ENCODE measurements at places on chromosomes 11 and 22.
A peak's percentile ranks its signal among the peaks of the same experiment; 100 is the strongest.

DNA sequence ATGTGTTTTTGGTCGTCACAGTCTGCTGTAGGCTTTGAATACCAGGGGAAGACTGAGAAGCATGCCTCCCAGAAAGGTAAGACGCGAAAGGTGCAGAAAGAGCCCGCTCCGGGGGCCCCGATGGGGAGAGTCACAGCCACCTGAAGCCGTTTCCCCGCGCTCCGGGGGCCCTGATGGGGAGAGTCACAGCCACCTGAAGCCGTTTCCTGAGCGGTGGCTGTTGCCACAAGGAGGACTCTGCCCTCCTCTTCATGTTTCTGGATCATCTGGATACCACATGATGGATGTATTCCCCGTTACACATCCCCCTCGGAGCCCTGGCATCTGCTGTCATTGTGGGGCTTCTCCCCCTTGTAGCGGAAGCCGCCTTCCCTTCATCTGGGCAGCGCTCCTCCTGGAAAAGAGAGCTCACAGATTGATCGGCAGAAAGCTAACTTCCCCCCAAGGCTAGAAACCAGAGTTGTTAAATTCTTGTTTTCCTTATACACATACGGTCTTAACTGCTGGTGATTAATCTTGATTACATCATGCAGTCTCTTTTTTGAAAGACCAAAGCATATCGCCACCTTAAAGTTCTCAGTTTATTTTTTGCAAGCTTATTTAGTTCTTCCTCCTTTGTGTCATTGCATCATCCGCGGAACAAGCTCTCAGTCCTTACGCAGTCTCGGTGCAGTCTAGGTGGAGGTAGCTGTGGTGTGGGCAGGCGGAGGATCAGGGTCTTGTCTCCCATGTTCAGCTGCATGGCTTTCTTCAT, 17.5 kb downstream of the CTTN start:
- DNase-seq: peak; percentile 23

DNA sequence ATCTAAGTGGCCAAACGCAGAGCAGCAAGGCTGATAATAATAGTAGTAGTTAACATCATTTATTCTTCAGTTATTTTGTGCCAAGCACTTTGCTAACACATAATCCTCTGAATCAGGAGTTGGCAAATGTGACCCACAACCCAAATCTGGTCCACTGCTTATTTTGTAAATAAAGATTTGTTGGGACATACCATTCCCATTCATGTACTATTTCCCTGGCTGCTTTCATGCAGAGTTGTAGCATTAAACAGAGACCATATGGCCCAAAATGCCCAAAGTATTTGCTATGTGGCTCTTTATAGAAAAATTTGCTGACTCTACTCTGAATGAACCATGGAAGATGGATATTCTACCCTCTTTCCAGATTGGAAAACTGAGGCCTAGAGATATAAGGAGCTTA, 50.3 kb downstream of the COMMD9 start:
- no peak for DNase-seq

- DNase-seq: no peak
These were observed 19.9 kb downstream of the CD44 start for GRCh38 chr11:35158701-35159510.

- DNase-seq: no peak
These were observed 12.3 kb upstream of the DLAT start for GRCh38 chr11:112012874-112013273.

GRCh38 chr22:44884968-44885805, 124.6 kb downstream of the PHF21B start:
- no peak for DNase-seq

GRCh38 chr11:22957786-22958185, 97.5 kb upstream of the CCDC179 start:
- no peak for DNase-seq

DNA sequence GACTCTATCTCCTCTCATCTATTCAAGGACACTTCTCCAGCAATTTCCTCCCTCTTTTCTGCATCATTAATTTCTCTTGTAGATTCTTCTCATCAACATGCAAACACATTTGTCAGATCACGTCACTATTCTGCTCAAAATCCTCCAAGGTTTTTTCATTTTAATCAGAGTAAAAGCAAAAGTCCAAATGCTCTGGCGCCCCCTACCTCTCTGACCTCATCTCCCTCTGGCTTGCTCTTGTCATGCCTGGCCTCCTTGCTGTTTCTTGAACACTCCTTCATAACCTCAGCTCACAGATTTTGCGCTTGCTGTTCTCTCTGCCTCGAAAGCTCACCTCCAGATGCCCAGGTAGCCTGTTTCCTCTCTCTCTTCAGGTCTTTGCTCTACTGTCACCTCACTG, 22.4 kb downstream of the RTCB start:
- no peak for DNase-seq

GRCh38 chr22:27668828-27669797, 132.4 kb downstream of the MN1 start:
- DNase-seq: no peak

DNA sequence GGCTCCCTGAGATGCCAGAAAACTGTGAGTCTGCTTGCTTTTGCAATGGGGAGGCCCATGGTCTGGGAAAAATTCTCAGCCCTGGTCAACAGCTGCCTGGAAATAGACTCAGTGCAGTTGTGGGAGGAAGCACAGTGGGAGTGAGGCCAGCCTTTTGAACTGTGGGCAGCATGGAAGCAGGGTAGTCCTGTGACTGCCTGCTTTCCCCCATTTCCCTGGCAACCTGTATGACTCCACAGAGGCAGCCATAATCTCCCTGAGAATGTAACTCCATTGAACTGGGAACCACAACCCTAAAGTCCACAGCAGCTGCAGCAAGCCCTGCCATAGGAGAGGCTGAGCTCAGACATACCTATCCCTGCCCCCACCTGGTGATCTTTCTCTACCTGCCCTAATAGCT, 494.6 kb upstream of the FAT3 start:
- no peak for DNase-seq

DNA sequence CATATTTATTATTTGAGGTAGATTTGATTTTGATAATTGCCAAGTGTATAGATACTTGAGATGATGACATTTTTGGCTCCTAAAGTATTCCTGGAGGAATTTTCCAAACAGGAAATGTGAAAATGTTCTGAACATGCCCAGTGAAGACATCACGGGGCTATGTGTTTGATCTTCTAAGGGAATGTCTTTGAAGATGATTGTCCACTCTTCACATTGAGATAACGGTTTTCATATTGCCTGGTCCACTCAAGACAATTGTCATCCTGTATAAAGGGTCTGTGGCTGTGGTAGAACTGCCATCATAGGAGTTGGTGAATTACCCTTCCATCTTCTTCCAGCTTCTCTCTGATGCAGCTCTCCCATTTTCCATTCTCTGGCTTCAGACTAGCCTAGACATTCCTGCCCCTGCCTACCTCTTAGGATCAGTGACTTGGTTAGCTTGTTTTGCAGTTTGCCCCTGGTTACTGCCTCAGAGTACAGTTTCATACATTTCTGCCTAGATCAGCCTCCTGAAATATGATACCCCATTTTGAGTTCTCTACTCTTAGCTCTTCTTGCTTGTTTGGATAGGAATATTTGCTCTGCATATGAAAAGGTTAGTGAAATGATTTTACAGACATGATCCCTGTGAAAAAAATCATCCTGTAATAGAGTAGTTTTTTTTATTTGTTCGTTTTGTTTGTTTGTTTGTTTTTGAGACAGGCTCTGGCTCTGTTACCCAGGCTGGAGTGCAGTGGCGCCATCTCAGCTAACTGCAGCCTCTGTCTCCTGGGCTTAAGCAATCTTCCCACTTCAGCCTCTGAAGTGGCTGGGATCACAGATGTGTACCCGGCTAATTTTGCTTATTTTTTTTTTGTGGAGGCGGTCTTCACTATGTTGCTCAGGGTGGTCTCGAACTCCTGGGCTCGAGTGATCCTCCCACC, 111.4 kb upstream of the SORL1-AS1 start:
- no peak for DNase-seq

- no peak for DNase-seq
These were observed 25.1 kb upstream of the TPH1 start for GRCh38 chr11:18071098-18071705.

DNA sequence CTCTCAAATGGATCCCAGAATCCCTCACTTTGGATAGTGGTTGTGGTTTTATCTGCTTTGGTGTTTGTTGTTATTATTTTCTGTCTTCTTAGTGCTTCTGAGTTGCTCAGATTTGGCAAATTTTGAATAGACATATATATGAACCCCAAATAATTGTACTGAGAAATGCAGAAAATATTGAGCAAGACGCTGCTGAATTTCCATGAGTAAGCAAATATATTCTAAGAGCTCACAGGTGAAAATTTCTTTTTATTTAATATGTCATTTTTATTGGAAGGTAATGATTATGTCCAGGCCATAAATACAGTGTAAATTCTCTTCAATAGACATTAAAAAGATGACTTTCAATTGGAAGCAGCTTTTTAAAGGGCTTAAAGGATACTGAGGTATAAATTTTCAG, 152.1 kb downstream of the FAT3 start:
- no peak for DNase-seq

DNA sequence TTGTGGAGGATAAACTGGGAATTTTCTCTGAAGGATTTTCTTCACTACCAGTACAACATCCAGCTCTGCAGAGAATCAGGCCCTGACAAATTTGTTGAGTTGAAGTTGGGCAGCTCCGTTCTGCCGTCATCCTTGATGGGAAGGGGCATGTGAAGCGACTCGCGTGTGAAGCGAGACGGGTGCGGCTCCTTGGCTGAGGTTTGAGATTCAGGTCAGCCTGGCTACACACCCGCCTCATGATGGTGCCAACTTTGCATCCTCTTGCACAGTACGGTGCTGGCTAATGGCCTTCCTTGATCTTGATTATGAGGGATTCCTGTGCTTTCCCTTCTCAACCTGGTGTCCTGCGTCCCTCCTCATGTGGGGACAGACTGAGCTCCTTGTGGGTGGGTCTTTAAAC, 19.7 kb upstream of the CDC42EP2 start:
- DNase-seq: no peak

DNA sequence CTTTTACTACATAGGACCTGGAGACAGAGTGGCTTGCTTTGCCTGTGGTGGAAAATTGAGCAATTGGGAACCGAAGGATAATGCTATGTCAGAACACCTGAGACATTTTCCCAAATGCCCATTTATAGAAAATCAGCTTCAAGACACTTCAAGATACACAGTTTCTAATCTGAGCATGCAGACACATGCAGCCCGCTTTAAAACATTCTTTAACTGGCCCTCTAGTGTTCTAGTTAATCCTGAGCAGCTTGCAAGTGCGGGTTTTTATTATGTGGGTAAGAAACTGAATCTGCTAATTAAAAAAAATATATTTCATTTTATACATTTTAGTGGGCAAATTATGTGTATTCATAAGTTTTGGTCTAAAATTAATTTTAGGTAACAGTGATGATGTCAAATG, 7.8 kb downstream of the BIRC3 start:
- DNase-seq: no peak

GRCh38 chr11:31872076-31872443, 60.9 kb upstream of the PAX6 start:
- DNase-seq: no peak

DNA sequence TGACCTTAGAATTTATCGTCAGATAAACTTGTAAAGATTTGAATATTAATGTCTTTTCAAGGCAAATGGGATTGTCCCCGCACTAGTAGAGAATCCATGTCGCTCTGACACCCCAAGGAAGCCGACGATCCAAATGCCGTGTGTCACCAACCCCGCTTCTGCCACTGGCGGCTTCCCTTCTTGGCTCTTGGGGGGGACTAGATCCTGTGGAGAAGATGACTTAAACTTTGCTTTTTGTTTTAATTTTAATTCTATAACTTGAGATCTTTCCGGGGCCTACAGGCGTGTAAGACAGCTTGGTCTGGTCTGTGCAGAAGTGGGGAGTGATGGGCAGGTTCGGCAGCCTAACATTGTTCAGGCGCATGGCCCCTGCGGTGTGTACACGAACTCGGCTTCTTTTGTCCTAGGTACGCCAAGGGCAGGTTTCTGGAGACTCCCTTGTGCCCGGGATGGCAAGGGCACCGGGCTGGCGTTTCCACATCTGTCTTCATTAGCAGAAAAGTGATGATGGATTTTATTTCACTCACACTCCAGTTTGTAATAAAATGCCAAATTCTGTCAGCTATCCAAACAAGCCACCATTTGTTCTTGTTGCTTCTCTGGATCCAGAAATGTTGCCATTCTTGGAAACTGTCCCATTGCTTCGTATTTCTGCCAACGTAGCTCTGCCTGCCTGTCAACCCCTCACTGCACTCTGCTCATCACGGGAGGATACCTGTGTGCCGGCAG, 6.7 kb downstream of the YDJC start:
- DNase-seq: no peak

DNA sequence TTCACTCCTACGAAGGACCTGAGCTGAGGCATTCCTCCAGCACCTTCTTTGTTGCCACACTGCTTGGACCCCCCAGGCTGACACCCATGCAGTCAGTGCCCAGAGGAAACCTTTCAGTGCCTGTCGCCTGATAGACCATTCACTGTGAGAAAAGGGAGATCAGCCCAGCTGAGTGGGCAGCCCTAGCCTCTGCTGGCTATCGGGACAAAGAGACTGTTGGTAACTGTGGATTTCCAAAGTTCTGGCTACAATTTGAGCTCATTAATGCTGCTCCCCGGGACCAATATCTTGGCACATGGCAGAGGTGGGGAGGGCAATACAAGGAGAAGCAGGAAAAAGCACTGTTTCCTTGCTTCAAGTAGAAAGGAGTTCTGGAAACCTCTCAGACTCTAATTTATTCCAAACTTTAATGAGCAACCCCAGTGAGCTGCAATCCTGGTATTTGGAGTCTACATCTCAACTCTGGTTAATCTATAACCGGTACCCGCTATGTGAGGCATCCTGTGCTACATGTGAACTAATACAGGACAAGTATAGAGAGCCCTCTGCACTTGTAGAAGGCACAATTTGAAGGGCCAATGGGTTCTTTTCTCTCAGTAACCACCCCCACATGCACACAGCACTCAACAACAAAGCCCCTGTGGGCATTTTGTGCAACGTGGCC, 200.7 kb upstream of the NCAM1 start:
- no peak for DNase-seq

GRCh38 chr22:30598986-30599385, 7.3 kb upstream of the PES1 start:
- DNase-seq: no peak

GRCh38 chr11:83024270-83024854, 47.3 kb downstream of the RAB30 start:
- DNase-seq: no peak

- DNase-seq: no peak
These were observed 20.5 kb downstream of the EPS8L2 start for GRCh38 chr11:726278-727220.

DNA sequence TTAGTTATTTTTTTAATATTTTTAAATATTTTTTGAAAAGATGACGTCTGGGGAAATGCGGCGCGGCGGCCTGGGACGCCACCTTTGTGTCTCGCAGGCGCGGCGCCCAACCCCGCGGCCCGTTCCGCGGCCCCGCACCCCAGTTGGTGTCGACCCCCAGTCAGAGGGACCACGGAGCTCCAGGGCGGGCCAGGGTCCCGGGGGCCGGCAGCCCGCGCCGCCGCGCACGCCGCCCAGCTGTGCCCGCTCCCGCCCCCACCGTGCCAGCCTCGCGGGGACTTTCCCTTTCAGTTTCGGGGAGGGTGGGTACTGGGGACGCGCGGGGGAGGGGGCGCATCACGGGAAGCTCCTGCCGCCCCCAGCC, 1.6 kb downstream of the CCND1 start:
- no peak for DNase-seq

- DNase-seq: no peak
These were observed 12.5 kb upstream of the MUC6 start for GRCh38 chr11:1049071-1049405.

GRCh38 chr11:116657842-116658825, 114.7 kb downstream of the BUD13 start:
- no peak for DNase-seq

GRCh38 chr11:17722000-17722643, 2.8 kb downstream of the MYOD1 start:
- no peak for DNase-seq

Measured in GF-D8 (cell line).